ENCODE measurements at places on chromosomes 4 and X.

GRCh38 chr4:178090640-178091411 is 648.6 kb upstream of the AGA start:
- DNase-seq, result no peak

- no peak for DNase-seq
Observed at GRCh38 chr4:7964459-7964858, 24.8 kb upstream of the AFAP1 start.

- DNase-seq, result no peak
Observed at GRCh38 chrX:136198010-136198409, 50.7 kb downstream of the FHL1 start.

- DNase-seq, result peak; percentile 3
Observed at GRCh38 chrX:31545726-31546125, 473.9 kb upstream of the FTHL17 start.

DNA sequence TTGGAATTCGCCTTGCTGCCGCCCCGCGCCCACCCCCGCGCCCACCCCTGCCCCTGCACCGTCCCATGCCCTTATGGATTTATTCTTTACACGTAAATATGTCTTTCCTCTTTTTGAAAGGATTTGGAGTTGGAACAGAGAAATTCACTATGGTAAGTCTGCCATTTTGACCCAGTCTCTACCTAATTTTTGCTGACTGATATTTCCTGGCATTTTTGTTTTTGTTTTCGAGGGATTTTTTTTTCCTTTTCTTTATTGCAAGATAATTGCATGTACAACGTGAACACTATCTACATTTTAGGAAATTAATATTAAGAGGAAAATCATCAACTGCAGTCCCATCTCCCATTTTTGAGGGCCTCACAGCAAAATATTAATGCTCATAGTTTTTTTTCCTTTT is 468 bp upstream of the SPIN2B start:
- DNase-seq, result no peak

DNA sequence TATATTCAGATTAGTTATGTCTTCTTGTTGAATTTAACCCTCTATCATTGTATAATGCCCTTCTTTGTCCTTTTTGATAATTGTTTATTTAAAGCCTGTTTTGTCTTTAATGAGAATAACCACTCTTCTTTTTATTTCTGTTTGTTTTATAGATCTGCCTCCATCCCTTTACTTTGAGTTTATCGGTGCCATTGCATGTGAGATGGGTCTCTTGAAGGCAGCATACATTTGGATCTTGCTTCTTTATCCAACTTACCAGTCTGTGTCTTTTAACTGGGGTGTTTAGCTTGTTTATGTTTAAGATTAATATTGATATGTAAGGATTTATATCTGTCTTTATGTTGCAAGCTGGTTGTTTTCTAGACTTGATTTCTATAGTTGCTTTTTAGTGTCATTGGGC is 115.8 kb downstream of the RTL3 start:
- DNase-seq, result no peak

DNA sequence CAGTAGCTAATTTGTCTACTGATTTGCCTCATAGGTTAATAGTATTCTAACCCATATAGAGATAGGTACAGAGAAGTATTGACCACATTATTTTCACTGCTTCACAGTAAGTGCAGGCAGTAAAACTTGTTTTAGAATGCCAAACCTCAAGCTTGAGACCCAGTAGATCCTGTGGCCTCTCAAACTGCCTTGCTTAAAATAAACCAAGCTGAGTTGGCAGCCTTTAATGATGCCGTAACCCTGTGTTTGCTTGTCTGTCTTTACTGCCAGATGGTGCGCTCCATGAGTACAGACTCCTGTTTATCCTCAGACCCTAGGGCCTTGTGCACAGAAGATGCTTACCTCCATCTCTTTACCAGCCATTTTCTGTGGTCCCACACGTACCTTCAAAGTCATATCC is 50.8 kb downstream of the ANXA3 start:
- no peak for DNase-seq

DNA sequence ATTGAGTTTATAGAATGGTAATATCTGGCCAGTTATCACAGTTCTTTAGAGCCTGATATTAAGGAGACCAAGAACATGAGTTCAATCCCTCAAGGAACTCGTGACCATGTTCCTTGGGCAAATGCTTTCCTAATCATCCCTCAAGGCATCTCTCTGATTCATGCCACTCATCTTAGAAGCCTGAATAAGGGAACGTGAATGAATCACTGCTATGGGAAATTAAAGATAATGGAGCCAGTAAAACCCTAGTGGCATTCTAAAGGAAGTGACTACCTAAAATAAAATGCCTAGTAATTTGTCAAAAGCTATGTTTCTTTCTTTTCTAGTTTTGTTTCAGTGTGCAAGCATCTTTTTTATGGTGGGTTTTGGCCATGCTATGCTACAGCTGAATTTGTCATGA is 1161.3 kb downstream of the C4orf33 start:
- no peak for DNase-seq

DNA sequence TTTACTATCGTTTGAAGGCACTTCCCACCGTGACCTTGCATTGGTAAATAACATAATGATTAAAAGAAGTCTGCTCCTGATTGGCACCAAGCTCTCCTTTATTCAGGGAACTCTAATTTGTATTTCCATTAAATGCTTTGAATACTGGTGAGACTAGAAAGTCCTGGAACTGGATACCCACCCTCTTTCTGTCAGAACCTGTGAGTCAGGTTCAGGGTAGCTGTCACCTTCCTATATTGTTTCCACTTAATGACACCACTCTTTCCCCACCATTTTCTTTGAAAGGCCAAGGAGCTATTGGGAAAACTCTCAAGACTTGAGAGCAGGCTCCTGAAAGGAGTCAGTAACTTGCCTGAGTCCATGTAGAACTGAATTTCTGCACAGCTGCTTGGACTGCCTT is 55.9 kb upstream of the RASSF6 start:
- no peak for DNase-seq

- peak; percentile 21 for DNase-seq
Observed at GRCh38 chr4:182213004-182213403, 30.2 kb upstream of the TENM3 start.

GRCh38 chr4:56733352-56733751 is 52.3 kb upstream of the HOPX start:
- no peak for DNase-seq

DNA sequence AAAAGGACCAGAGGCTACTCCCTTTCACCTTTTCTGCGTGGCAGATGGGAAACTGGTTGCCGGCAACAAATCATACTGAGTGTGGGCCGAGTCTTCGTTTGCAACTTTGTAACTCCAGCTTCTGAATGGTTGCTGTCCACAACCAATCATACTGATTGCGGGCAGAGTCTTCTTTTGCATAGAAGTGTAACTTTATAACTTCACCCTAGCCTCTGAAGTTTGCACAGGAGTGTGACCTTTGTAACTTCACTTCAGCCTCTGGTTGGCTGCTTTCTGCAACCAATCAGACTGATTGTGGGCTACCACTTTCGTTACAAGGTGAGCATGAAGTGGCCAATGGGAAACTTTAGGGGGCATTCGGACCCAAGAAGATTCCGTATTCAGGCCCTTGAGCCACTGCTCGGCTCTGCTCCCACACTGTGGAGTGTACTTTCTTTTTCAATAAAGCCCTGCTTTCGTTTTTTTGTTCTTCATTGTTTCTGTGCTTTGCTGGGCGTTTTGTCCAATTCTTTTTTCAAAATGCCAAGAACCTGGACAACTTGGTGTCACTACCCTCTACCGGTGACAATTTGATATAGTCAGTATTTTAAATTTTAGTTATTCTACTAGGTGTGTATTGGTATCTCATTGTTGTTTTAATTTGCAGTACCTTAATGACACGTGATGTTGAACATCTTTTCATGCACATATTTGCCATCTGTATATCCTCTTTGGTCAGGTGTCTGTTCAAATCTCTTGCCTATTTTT is 9.0 kb upstream of the PAGE5 start:
- no peak for DNase-seq

DNA sequence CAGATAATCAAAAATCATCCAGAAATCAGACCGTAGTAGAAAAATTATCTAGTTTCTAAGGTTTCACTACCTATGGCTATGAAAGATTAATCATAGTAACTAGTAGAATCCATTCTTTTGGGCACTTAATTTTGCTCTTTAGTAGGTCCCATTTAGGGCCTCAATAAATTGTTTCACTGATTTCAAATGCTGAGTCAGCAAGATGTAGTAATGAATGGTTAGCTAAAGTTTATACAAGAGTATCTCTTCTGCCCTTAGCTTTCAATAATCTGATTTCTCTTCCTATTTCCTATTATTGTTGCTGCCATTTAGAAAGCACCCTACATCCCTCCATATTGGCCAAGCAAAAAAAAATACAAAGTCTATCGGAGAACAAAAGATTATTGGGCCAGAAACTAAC is 283.2 kb upstream of the PCDH10 start:
- DNase-seq, result no peak

DNA sequence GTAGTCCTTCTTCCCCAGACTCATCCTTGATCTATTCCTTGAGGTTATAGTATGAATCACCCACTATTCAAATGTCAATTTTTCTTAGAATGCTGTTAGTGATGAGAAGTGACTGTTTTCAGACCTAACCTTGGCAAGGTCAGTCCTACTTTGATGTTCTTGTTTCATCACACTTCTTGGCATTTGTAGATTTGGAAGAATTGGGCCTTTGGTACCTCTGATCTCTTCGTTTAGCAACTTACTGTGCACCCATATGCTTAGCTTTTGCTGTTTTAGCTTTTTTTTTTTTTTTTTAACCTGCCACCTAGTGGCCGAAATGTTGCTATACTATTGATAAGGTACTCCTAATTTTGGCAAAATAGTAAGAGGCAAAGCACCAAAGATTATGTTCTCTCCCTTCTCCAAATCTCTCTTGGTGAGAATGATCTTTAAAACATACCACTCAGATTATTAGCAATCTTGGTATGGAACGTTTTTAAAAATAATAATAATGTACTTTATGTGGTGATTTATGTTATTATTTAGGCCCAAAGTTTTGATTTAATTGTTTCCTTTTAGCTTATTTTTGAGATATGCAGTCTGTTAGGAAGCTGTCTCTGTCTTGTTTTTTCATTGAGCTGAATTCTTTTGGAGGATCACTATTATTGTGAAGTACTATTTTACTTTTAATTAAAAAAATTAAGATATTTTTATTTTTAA is 16.6 kb downstream of the DCK start:
- peak; percentile 57 for DNase-seq

DNA sequence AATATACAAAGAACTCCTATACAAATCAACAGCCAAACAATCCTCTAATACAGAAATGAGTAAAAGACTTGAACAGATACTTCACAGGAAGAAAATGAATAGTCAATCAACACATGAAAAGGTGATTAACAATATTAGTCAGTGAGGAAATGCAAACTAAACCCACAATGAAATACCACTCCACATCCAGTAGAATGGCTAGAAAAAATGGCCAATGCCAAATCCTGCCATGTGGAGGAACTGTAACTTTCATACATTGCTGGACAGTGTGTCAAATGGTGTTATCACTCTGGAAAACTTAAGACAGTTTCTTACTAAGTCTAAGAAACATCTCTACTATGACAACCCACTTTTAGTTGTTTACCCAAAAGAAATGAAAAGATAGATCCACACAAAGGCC is 59.5 kb downstream of the NSG1 start:
- DNase-seq, result peak; percentile 32

DNA sequence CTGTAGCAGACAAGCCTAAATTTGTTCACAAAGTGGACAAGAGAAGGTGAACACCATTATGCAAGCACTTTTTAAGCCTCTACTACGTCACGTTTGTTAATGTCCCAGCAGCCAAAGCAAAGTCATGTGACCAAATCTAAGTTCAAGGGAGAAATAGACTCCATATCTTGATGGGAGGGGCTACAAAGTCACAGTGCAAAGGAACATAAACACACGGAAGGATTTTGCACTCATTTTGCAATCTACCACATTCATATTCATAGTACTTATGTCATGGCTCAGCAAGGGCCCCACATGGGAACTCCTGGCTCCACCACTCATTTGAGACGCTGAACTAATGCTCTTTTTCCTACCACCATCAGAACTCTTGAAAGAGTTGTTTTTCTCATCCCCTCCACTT is 139.0 kb upstream of the JADE1 start:
- DNase-seq, result no peak

- no peak for DNase-seq
Observed at GRCh38 chr4:2252530-2253091, 9.3 kb downstream of the MXD4 start.

DNA sequence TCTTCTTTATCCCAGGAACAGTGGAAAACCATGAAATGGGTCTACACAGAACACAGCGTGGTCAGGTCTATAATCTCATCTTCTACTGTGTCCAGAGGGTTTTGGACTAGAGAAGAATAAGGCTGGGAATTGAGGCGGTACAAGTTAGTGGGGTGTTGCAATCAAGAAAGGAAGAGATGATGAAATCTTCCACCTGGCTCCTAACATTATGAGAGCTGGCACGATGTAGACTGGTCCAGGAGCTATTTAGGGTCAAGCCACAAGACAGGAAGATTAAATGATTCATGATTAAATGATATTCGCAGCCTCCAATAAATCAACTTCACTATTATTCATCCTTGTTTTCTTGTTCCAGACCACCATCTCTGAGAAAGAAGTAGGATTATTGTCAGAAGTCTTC is 88.0 kb downstream of the ARSF start:
- DNase-seq, result no peak

DNA sequence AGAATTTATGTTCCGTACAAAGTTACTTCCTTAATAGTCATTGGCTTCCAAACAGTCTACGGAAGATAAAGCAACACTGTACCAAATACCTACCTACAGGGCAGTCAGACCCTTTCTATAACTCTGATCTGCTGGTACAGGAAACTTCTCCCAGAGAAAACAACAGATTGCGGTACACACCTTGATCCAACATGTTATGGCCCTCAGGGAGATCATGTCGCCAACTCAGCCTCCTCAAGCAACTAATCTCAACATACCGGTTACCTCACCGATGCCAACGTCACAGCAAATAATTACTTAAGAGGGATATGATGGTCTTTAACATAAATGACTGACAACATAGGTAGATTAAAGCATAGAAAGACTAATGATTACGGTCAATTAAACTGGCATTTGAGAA is 70.4 kb downstream of the RFC1 start:
- no peak for DNase-seq

DNA sequence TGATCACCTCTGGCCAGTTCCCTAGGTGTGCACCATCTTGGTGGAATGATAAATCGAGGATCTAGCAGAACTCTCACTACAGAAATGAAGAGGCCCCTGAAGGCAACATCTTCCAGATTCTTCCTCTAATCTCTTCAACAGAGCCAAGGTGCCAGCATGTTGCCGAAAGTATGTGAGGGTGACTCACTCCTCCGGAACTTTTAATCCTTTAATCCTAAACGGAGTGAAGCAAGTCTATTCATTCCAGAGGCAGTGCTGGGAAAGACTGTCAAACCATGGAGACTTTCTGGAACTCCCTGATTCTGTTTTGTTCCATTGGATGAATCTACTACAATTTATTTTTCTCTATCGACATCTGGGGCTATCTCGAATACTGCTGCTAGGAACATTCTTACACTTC is 68.7 kb downstream of the SUPT20HL2 start:
- DNase-seq, result peak; percentile 53

GRCh38 chrX:9693307-9694001 is 72.2 kb downstream of the GPR143 start:
- no peak for DNase-seq

GRCh38 chr4:140256941-140257340 is 103.0 kb upstream of the MAML3 start:
- no peak for DNase-seq

Measured in GM03348 (cell line).